ENCODE measurements at places on chromosomes 4 and X.

GRCh38 chrX:24494647-24495075 is 29.6 kb downstream of the PDK3 start:
- peak; percentile 48 for DNase-seq

DNA sequence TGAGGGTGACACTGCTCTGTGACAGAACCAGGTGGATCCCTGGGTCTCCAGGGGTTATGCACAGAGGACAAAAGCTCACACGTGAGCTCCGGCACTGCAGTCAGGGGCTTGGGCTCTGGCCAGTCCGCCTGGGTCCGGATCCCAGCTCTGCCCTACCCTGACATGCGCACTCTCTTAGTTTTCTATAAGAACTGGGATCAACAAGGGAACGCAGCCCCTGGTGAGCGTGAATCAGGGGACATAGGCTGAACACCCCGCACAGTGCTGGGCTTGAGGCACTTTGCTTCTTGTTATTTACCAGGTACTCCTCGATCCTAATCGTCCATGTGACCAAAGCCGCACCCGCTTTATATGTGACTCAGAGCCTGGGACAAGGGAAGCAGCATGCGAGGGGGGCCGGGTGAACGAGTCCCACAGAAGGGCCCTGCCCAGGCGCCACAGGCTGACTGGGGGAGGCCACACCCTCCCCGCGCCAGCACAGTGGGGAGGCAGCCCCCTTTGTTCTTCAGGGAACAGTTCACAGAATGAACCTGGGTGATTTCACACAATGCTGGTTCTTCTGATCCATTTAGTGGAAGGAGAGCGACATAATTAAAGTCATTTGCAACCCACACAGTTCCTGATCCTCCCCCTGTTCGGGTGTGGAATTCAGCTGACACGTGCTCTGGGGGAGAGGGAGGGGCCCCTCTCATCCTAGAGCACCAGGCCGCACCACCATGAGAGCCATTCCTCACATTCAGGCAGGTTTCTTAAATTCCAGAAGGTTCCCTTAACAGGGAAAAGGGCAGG is 55.5 kb downstream of the WFS1 start:
- DNase-seq: no peak

DNA sequence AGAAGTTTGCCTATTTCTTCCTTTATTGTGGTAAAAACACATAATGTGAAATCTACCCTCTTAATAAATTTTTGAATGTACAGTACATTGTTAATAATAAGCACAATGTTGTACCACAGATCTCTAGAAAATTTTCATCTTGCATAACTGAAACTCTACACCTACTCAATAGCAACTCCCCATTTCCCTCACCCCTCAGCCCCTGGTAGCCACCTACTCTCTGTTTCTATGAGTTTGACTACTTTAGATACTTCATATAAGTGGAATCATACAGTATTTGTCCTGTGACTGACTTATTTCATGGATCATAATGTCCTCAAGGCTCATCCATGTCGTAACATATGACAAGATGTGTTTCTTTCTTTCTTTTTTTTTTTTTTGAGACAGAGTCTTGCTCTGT is 446.4 kb downstream of the RPA4 start:
- no peak for DNase-seq

DNA sequence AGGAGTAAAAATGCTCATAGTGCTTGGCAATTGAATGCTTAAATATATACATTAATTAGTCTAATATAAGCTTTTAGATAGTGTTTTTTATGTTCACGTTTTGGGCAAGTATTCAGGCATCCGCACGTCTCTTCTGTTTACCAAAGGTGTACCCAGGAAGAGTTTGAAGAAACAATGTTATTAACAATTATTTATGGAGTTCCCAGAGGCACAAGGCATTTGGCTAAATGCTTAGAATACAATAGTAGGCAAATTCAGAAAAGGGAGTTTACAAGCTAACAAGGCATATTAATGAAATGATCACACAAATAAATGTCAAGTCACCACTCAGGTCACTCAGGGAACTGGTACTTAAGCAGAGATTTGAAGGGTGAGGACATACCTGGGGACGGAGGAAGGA is 294.8 kb downstream of the TENM3 start:
- DNase-seq: no peak

GRCh38 chrX:13478740-13479451 is 90.5 kb upstream of the EGFL6 start:
- no peak for DNase-seq

GRCh38 chr4:83212041-83212851 is 72.4 kb downstream of the COQ2 start:
- no peak for DNase-seq

DNA sequence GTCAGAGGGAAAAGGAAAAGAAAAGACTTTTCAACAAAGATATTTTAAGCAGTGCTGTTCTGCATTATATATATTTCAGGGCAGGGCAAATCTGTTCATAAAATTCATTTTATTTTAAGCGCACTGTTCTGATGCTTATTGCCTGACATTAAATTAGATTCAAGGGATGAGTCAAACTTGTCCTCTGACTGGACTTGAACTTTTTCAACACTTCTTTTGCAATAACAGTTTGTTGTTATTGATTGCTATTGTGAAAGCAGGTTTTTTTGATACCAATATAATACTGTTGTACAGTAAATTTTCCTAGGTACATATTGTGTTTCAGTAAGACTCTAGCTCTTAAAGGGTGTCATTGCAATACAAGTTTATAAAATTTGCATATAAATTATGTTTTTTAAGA is 481.3 kb downstream of the NAF1 start:
- no peak for DNase-seq

DNA sequence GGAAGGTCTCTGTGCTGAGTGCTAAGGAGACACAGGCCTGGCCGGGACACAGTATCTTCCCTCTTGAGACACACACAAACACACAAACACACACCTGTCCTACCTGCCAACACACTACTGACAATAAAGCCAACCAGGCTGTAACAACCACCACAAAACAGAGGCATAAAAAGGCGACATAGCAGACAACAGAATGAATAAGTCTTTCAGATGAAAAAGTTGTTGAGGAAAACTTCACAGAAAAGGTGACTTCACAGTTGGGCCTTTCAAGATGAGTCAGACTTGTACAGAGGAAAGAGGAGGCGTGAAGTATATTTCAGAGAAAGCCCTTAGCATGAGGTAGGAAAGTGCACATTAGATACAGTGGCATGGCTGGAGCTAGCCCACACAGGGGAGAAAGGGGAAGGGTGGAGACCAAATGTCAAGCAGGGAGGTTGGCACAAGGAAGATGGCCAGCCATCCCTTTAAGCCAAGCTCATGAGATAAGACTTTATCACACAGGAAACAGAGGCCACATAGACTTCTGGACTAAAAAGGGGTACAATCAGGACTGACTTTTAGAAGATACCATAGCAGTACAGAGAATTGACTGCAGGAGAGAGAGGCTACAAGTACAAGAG is 54.0 kb downstream of the SLC9A7 start:
- DNase-seq: no peak

- no peak for DNase-seq
These were observed 8.1 kb downstream of the SNX25 start for GRCh38 chr4:185217408-185217975.

- DNase-seq: no peak
These were observed 16.2 kb downstream of the NELFA start for GRCh38 chr4:1992468-1993168.

GRCh38 chrX:675955-676295 is 45.3 kb downstream of the SHOX start:
- DNase-seq: no peak

DNA sequence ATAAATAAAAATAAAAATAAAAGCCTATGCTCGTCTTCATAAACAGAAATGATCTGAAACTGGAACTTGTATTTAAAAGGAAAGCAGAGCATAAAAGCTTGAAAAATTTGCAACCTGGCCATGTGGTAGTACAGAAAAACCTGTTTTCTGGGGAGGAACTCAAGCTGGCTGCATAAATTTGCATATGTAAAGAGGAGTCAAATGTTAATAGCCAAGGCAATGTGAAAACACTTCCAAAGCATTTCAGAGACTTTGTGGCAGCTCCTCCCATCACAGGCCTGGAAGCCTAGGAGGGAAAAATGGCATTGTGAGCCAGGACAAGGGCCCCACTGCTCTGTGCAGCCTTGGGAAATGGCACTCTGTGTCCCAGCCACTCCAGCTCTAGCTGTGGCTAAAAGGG is 727.9 kb upstream of the DIAPH2 start:
- no peak for DNase-seq

- DNase-seq: no peak
These were observed 88.4 kb downstream of the LRP2BP start for GRCh38 chr4:185307136-185307950.

- DNase-seq: peak; percentile 14
These were observed 80.4 kb downstream of the ZFX start for GRCh38 chrX:24229976-24230375.

DNA sequence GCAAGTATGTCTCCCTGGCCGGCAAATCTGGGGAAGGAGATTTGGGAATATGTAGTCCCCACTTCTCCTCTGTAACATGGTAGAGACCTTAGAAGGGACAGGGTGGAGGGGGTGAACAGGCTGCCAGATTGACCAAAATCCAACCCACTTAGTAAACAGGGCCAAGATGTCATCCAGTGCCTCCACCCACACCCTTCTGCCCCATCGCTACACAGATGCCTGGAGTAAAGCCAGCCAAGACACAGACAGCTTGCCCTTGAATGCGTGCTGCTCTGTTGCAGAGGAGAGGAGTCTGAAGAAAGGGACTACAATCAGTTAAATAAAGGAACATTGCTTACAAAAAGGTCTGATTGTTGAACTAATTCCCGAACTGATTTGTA is 160.1 kb upstream of the LDB2 start:
- peak; percentile 23 for DNase-seq

DNA sequence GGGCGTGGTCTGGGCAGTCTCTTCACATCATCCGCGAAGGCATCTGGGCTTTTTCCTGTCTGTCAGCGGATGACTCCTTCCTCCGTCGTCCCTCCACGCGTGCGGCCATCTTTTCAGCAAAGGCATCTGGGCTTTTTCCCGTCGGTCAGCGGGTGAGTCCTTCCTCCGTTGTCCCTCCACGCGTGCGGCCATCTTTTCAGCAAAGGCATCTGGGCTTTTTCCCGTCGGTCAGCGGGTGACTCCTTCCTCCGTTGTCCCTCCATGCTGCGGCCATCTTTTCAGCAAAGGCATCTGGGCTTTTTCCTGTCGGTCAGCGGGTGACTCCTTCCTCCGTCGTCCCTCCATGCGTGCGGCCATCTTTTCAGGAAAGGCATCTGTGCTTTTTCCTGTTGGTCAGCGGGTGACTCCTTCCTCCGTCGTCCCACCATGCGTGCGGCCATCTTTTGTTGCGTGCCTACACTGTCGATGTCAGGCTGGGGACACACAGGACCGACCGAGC is 12.3 kb upstream of the TMEM271 start:
- DNase-seq: no peak

DNA sequence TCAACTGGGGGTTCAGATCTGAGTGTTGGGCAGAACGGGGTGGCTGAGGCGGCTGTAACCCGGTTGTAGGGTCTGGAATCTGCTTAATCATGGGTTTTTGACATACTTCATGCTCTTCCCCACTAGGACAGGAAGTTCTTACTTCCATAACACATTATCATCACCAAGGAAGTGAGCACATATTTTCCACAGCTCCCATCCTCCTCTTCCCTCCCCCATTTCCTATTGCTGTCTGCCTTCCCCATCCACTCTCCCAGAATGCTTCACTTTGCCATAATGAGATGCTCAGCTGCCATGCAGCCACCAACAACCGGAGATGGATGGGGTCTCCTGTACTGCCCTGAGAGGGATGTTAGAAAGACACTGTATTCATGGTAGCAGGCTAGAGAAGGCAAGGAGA is 6.4 kb upstream of the DCUN1D4 start:
- DNase-seq: no peak

GRCh38 chr4:74967324-74967723 is 34.4 kb downstream of the PARM1 start:
- no peak for DNase-seq

GRCh38 chrX:110791071-110791470 is 4.5 kb downstream of the CHRDL1 start:
- DNase-seq: no peak

DNA sequence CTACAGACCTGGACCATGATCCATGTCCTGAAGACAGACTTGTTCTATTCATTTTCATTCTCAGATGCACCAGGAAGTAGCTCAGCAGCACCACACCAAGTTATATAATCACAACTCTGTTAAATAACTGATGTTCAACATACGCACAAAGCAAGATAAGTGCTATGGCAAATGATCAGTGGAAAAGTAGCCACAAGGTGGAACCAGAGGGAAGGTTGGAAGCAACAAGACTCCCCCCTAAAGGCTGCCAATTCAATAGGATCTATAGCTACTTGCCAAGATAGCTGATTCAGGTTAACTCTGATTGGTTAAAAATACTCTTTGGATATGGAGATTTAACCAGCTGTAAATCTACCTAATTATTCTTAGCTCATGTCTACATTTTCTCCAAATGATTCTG is 23.7 kb upstream of the FAM47B start:
- DNase-seq: no peak

DNA sequence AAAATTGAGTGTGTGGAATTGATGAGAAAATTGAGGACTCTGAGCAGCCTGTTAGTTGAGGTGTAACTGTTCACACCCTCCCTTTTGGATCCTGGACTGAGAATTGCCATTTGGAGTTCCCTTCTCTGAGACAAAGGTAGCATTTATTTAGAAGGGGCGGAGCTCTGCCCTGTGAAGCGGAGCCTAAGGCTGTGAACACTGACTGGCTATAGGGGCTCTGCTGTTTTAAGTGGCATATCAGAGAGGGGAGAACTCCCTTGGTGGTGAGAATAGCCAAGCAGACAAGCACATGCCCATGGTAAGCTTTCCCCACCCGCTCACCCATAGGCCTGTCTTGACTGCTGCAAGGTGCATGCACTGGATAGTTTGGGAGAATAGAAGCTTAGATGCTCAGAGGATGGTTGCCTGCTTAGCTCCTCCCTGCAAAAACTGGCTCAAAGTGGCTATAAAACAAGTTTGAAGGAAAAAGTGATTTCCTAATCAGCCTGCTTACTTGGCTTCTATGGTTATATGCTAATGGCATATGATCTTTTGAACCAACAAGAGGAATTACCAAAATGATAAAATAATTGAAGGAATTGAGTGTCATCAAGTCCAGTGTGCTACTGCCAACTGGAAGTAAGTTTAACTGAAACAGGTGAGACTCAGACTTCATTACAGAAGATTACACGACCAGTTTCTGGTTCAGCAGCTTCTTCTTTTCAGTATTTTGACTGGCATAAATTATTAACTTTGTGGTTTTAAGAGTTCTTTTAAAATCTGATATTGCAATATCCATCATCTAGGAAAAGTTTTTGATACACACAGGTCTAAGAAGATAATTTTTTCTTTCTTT is 108.4 kb downstream of the AFF1 start:
- no peak for DNase-seq

- DNase-seq: no peak
These were observed 13.3 kb upstream of the TBC1D19 start for GRCh38 chr4:26570596-26570995.

DNA sequence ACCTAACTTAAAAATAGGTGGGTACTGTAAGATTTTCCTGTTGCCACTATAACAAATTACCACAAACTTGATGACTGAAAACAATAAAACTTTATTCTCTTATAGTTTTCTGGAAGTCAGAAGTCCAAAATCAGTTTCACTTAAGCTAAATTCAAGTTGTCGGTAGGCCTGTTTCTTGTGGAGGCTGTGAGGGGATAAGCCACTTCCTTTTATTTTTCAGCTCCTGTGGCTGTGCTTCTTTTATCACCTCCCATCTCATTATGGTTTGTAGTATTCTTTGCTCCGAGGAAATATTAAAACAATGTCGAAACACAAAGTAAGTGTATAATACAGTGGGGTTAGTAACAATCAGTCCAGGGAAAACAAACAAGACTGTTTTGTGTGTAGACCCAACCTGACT is 610.5 kb upstream of the TECRL start:
- DNase-seq: no peak

All from skeletal muscle cell (primary cell).